NCI-H1436 (cell line): ENCODE measurements at places on chromosomes 11 and 22.
A peak's percentile ranks its signal among the peaks of the same experiment; 100 is the strongest.

DNA sequence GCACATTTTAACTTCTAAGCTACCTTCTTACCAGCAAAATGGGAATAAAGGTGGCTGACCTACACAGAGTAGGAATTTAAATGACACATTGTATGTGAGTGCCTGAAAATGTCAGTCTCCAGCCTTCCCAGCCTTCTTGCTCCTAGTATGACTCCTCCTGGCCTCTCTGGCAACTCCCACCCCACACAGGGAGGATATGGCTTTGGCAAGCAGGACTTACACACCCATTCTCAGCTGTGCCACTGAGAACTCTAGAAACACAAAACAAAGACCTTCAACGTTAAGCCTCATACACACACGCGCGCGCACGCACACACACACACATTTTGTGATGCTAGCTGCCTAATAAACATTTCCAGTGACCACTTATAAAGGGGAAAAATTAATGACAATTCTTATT, 65.8 kb downstream of the PACSIN2 start:
- no peak for DNase-seq

DNA sequence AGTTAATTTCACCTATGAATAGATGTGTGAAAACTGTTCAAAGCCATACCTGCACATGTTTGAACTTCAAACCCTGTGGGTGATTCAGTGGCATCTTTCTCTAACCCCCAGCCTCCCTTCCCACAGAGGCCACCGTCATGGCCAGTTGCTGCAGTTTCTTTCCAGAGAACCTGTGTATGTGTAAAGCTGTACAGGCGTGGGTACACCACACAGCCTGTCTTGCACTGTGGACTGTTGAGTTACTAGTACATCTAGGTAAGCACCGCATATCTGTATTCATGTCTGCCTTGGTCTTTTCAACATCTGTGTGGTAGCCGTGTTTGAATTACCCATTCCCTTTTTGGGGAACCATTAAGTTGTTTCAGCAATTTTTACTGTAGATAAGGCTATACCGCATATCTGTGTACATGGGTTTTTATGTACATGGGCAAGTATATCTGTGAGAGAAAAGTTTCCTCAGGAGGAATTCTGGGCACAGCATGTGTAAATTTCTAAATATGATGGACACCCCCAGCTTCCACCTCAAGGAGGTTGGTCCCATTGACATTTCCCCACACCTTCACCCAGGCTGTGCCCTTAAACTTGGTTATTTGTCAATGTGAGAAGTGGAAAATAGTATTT, 13.9 kb downstream of the NEAT1 start:
- no peak for DNase-seq

GRCh38 chr11:111502611-111503010, 9.6 kb downstream of the BTG4 start:
- peak; percentile 1 for DNase-seq

DNA sequence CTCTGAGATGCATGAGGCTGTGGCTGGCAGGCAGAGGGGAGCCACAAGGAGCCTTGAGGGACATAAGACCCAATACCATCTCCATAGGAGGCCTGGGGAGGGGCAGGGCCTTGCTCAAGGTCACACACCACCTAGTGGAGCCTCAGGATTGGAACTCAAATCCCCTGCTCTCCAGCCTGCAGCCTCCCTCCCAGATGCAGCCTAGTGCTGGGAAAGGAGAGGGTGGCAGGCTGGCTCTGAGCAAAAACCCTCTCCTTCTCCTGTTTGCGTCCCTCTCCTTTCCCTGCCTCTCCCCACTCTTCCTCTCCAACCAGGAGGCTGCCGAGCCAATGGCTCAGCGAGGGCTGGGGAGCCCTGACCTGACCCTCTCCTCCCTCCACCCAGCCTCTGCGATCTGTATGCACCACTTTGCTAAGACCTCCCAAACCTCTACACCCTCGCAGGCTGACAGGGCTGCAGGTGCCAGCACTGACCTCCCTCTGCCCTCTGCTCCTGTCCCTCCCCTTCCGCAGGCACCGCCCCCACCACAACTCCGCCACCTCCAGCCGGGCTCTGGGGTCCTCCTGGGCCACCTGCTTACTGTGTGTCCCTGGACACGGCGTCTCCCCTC, 14.7 kb downstream of the IGLL1 start:
- peak; percentile 12 for DNase-seq

DNA sequence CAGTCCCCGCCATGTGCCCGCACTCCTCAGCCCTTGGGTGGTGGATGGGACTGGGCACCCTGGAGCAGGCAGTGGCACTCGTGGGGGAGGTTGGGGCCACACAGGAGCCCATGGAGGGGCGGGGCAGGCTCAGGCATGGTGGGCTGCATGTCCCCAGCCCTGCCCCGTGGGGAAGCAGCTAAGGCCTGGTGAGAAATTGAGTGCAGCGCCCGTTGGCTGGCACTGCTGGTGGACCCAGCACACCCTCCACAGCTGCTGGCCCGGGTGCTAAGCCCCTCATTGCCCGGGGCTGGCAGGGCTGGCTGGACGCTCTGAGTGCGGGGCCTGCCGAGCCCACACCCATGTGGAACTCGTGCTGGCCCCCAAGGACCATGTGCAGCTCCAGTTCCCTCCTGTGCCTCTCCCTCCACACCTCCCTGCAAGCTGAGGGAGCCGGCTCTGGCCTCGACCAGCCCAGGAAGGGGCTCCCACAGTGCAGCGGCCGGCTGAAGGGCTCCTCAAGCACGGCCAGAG, 16.1 kb downstream of the OR5B3 start:
- DNase-seq = no peak

- no peak for DNase-seq
Observed at GRCh38 chr11:7603031-7603781, 70.1 kb downstream of the CYB5R2 start.

DNA sequence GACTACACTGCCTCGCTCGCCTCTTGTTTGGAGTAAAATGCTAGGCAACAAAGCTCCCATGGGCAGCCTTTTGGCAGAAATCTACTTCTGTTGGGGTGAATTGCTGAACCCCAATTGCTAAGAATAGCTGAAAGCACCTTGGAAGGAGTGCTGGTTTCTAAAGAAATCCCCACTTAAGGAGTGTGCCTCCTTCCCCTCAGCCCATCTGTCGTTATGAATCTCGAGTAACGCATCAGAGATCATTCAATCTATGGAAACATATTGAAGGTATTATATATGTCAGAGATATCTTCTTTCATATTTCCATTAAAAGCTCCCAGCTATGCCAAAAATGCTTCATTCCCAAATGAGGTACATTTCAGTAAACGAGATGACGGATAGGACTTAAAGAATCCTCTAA, 229.6 kb upstream of the BLID start:
- DNase-seq = no peak

- DNase-seq = no peak
Observed at GRCh38 chr22:44204739-44205515, 24.2 kb downstream of the PARVG start.

DNA sequence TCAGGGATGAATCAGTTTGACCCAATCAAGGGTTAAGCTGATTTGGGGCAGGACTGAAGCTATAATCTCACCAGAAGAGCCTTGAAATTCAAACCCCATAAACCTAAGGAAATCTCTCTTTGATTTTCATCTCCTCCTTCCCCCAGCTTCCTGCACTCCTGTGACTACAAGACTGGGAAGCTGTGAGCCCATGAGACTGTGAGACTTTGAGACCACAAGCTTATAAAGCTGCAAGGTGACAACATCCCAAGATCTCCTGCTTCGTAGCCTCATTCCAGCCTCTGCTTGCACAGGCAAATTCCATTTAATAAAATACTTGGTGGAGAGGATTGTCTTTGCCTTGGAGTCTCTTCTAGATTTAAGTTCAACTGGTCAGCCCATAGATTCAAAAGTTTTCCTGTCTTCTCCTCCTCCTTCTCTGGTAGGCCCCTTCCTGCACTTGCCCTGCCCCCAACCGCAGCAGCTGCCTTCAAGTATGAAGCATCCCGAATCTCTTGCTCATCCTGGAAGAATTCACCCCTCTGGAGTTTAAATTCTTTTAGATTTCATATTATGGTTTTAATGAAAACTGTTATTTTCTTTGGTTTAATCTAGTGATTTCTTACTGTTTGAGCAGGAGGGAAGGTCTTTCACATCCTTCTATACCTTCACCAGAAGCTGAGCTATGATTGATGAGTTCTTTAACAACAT, 42.1 kb downstream of the PAMR1 start:
- no peak for DNase-seq

DNA sequence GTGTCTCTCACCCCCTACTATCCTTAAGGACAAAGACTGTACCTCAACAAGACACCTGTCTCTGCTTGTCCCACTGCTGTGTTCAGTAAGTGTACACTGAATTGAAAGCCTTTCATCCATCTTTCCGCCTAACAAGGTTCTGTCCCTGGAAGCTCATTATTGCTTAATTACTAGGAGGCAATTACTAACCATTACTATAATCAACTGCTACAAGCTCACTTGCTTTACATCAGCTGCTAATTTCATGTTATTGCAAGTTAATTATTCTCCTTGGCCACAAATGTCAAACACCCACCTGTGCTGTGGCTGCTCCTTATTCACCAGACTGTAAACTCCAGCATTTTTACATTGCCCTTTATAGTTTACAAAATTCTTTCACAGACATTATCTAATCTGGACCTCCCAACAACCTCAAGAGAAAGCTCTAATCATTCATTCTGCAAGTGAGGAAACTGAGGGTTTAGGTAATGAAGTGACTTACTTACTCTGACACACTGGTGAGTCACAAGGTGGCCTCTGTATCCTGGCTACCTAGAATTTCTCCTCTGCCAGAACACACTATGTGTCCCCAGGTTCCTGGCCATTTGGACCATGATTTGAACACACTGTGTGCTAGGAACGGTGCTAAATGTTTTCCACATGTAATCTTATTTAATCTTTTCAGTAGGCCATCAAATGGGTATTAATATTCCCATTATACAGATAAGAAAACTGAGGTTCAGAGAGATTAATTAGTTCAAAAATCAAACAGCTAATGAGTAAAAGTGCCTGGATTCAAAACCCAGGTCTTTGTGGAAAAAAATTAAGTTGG, 66.7 kb downstream of the RAB30 start:
- peak; percentile 50 for DNase-seq

GRCh38 chr11:126413843-126414405, 58.4 kb downstream of the ST3GAL4 start:
- no peak for DNase-seq

GRCh38 chr11:93274851-93275250, 55.7 kb upstream of the DEUP1 start:
- no peak for DNase-seq

DNA sequence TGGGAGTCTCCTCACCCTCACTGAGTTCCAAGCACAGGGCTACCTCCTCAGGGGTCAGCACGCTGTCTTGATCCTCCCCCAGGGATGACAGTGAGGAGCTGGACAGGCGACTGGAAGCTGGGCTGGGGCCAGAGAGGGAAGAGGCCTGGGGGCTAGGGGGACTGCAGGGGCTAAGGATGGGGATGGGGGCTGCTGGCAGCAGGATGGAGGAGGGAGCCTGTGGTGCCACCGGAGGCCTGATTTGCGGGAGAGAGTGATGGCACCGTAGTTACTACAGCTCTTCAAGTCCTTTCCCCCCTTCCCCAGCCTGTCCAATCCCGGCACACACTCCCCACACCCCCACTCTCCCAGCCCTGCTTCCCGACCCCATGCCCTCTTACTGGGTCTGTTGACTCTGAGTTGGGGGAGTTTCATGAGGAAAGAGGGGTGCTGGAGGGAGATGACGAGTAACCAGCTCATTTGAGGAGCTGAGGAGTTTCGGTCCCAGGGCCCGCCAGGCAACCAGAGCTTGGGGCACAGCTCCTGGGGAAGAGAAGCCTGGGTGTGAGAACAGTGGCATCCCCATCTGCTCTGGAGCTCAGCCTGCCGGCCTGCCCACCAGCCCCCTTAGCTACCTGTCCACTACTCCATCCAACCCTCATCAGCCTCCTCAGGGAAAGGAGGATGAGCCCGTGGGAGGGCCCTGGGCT, 10.5 kb downstream of the ROBO4 start:
- DNase-seq = no peak

- DNase-seq = peak; percentile 51
Observed at GRCh38 chr11:117876341-117877119, at the start of gene FXYD6. TSS of gene FXYD6 (minus strand) at chr11:117876658. CDS start at chr11:117842776, 33,882 bp downstream.

- DNase-seq = peak; percentile 56
Observed at GRCh38 chr11:16935518-16936302, 78.5 kb downstream of the PLEKHA7 start.

- DNase-seq = no peak
Observed at GRCh38 chr22:42895541-42895981, 38.5 kb upstream of the ARFGAP3 start.

GRCh38 chr22:23846081-23846469, 7.3 kb upstream of the DERL3 start:
- DNase-seq = no peak

GRCh38 chr11:119206511-119207414, 624 bp downstream of the CBL start:
- DNase-seq = no peak

GRCh38 chr11:127491589-127491988, 491.0 kb upstream of the KIRREL3 start:
- no peak for DNase-seq

GRCh38 chr11:66617155-66617834, 865 bp downstream of the RBM14 start:
- no peak for DNase-seq

- DNase-seq = no peak
Observed at GRCh38 chr11:134676516-134677287, 264.7 kb upstream of the B3GAT1 start.

DNA sequence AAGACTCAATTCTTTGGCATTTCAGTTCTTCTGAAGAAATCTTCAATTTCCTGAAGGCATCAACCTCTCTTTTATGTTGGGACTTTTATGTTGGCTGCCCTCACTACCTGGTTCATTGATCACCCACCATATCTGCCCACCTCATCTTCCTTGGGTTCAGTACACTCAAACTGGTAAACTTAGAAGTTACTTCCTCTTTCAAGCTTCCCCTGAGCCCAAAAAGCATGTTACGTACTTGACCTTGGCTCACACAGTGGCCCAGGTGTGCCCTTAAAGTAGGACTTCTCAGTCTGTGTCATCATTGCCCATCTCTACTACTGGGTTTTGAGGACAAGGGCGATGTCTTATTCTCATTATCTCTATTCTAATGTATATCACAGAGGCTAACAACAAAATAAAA, 86.1 kb downstream of the GRIA4 start:
- DNase-seq = no peak

- no peak for DNase-seq
Observed at GRCh38 chr11:106959800-106960199, 58.5 kb downstream of the GUCY1A2 start.

DNA sequence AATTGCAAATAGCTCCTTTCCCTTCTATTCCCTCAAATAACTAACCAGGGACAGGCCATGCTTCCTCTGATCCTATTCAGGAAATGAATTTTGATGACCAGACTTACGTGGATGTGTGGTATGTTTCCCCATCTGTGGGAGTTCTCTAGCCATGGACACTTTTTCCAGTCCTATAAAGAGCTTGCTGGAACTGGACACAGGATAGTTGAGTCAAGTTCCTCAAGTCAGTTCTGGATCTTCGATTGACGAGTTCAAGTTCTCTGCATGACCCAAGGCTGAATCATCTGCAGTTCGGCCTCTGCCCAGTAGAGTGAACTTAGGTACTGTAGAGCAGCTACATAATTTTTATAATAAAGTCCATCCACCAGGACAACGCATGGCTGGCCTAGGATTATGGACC, 52.7 kb upstream of the CCND1 start:
- DNase-seq = no peak

- no peak for DNase-seq
Observed at GRCh38 chr11:86978756-86979608, 23.8 kb upstream of the FZD4 start.

- DNase-seq = peak; percentile 7
Observed at GRCh38 chr22:31089160-31090100, 8.3 kb downstream of the SMTN start.

GRCh38 chr22:20654343-20655208, 119.3 kb upstream of the SERPIND1 start:
- DNase-seq = no peak

- no peak for DNase-seq
Observed at GRCh38 chr11:96303064-96303463, 39.9 kb downstream of the MAML2 start.

GRCh38 chr22:36052505-36052941, 23.9 kb upstream of the RBFOX2 start:
- no peak for DNase-seq
